ENCODE measurements at places on chromosomes 11 and 22.

GRCh38 chr11:12111549-12112520, 1.4 kb downstream of the MICAL2 start:
- DNase-seq, result no peak

DNA sequence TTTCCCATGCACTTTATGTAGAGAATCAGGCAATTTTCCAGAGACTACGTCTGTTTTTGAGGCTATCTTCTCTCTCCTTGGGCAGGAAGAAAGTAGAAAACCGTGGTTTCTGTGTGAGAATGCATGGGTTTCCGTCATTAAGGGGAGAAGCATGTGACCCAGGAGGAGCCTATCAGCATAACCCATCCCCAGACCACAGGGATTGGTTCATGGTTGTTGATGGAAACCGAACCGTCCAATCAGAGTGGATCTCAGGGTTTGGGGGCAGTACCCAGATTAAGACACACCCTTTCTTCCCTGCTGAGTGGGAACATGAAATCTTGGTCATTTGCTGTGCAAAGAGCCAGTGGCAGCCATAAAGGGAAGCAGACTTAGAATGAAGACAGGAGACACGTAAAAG, 517.8 kb downstream of the MN1 start:
- DNase-seq, result no peak

- no peak for DNase-seq
Measured at GRCh38 chr11:134074766-134075165, 5.9 kb downstream of the JAM3 start.

DNA sequence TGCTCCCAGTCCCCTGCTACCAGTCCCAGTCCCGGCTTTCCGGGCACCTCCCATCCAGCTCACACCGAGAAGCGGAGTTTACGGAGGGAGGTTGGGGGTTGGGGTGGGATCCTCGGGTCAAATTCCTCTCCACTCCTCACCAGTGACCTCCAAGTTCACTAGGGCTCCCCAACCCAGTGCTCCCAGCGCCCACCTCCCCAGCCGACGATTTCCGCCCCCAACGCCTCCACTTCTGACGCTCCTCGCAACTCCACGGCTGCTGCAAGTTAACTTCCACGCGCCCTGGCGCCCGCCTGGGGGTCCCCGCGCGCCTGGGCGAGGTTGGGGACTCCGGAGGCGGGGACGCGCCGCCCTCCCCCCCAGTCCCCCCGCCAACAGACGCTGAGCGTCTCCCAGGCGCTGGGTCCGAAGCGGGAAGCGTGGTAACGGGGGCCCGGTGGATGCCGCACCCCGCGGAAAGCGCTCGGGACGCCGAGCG, 526 bp downstream of the TPST2 start:
- DNase-seq, result no peak

DNA sequence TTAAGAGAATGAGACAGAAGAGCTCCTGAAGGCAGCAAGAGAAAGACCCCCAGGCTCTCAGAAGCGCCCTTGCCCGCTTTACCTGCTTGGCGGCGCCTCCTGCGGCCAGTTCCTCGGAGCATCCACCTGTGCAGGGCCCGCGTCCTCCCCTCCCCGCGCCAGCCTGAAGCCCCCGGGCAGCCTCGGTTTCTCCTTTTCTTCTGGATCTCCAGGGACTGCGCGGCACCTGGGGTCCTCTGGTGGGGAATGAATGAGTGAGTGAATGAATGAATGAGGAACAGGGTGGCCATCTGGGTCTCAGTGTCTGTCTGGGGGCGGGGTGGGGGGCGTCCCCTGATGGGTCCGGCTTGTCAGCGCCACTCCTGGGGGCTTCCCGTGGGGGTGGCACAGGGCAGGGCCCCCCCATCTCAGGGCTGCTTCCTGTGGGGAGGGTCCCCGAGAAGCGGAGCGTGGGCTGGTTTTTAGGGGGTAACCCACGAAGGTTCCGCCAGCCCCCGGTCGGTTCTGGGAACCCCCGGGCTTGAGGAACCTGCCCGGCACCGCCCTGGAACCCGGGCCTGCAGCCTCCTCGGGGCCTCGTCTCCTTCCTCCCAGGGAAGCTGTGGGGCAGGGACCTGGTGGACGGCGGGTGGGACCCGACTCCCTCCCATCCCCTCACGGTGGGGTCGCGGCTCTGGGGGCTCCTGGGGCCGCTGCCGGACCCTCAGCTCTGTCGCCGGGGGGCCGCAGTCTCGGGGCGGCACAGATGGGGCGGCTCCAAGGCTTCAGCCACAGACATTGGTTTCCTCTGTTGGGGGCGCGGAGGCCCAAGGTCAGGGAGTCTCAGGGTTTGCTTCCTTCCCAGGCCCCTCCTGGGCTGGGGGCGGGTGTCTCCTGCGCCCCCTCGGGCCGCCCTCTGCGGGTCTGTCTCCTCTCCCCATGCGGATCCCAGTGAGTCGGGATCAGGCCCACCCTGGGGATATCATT, 8.3 kb upstream of the KRTAP5-7 start:
- DNase-seq, result no peak
